ENCODE measurements at places on chromosomes 12 and 14.

DNA sequence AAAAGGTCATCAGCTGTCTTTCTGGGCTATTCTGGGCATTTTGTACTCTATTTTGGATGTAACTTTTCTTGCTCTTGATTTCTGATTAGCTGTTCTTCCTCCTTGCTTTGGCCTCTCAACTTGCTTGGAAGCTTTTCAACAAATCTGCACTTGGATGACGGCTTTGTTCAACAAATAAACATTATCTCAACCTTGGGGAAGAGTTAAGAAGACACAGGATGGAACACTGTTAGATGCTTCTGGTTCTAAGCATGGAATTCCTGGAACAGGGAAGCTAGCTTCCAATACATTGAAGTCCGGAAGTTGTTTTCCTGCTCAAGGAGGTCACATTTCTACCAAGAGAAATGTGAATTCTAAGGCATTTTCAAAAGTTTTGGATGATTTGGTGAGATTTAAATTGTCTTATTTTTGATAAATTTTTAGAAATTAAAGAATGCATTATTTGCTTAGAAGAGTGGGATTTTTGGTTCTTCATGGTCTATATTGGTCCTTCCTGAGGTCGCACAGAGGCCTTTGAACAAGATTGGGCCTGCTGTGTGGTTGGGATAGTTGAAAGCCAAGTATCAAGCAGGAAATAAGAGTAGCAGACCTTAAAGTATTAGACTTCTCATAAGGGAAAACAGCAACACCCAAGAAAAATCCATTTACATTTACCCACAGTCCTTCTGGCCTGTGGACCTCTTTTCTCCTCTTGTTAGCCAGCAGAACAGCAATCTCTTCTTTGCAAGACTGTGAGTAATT lies 59.2 kb downstream of the PPFIBP1 start:
- DNase-seq = no peak

DNA sequence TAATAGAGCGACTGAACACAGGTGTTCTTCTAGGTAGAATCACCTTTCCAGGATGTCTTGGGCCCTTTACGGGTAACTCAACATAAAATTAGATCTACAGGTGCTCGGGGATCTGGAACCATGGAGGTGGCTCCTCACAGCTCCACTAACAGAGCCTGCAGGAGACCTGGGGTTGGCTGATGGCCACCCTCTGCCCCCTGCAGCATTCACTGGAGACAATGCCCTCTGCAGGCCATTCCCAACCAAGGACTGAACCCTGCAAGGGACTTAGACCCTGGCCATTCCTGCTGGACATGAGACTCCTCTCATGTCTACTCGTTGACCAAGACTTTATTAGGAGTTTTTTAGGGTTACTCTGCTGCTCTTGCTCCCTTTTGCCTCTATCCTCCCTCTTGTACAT lies 58.5 kb upstream of the PPP4R3A start:
- no peak for DNase-seq

DNA sequence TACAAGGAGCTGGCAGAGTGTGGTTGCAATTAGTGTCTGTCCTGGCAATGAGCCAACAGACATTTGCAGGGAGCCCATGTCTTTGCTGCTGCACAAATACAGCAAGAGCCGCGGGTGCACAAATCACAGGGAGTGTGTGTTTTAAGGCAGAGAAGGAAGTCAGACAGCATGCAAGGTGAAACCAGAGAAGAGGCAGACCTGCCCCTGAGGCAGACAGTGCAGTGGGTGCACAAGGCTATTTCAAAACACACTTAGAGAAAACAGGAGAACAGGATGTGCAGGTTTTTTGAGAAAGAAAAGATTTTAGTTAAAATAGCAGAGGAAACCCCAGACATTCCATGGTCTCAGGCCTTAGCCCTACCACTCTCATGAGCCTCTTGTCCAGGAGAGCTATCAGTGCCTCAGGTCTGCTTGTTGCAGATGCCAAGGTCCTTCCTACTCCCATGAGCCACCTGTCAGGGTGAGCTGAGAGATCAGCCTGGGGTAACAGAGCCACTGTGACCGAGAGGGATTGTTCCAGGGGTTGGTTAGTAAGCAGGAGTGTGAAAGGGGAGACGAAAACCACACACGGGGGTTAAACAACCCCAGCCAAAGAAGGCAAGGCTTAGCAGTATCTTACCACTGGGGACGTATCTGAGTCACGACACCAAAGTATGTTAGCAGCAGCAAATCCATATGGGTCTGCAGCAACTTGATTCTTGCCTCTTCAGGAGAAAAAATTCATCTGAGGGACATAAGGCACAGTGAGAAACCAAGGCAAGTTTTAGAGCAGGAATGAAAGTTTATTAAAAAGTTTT lies 78.1 kb downstream of the C14orf132 start:
- no peak for DNase-seq

- DNase-seq = no peak
Observed at GRCh38 chr12:63944586-63945228, 100.2 kb downstream of the SRGAP1 start.

GRCh38 chr12:132686825-132687210 lies 324 bp downstream of the POLE start:
- DNase-seq = no peak

- no peak for DNase-seq
Observed at GRCh38 chr12:124461241-124461673, 106.2 kb downstream of the NCOR2 start.

DNA sequence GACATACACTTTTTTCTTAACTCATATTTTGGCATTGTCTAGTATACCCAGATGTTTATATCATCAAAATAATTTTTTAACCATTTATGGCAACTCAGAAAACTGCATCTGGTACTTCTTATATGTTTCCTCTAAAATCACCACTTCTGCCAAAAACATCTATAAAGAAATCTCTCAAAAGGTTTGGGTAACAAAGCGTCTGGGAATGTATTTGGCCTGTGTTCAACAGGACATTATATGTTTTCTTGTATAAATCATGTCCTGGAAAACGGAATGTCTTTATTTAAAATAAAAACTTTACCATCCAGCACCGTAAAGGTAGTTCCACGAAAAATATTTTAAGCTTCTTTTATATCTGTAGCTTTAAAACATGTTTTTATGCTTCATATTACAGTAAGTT lies 36.1 kb upstream of the FBLN5 start:
- no peak for DNase-seq

DNA sequence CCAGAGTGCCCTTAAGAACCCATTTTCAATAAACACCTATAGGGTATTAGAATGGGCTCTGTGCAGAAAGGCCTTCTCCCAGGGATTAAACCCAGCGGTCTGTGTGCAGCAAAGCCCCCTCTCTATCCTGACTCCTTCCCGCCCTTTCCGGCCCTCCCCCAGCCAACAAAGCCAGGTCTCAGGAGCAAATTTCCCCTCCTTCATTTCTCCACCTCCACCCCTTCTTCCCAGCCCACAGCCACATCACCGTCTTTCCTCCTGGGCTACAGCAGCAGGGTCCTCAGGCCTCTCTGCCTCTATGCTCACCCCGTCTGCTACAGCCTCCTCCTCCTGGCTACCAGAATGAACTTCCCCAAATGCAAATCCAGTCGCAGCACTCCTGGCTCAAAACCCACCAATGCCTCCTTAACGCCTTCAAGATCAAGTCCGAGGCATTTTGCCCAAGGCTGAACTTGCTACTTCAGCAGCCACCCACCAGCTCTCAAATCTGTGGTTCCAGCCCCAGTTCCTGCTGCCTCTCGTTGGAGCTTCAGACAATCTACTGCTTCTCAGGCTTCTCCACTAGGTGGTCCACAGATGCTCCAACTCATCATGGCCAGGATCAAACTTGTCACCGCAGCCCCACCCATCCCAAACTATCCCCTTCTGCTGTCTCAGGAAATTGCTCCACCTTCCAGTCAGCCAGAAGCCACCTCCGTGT lies 134.8 kb downstream of the BCL11B start:
- no peak for DNase-seq

DNA sequence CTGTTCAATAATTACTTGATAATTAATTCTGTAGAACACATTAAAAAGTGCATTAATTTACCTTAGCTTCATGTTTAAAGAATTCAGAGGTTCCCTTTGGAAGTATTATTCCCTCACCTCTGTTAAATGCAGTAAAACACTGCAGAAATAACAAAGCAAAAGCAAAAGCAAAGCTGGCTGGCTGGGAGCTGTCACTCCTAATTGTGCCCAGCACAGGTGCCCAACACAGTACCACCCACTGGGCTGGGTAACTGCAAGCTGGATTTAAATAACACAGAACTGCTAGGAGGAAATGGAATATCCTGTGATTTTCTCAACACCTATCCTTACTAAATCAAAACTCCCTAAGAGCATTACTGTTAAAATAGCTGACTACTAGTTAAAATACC lies 72.6 kb downstream of the SLC2A13 start:
- DNase-seq = no peak
